ENCODE measurements at places on chromosomes 6 and 20.

- DNase-seq = peak; percentile 26
Measured at GRCh38 chr6:101000341-101000740, 119.2 kb upstream of the ASCC3 start.

DNA sequence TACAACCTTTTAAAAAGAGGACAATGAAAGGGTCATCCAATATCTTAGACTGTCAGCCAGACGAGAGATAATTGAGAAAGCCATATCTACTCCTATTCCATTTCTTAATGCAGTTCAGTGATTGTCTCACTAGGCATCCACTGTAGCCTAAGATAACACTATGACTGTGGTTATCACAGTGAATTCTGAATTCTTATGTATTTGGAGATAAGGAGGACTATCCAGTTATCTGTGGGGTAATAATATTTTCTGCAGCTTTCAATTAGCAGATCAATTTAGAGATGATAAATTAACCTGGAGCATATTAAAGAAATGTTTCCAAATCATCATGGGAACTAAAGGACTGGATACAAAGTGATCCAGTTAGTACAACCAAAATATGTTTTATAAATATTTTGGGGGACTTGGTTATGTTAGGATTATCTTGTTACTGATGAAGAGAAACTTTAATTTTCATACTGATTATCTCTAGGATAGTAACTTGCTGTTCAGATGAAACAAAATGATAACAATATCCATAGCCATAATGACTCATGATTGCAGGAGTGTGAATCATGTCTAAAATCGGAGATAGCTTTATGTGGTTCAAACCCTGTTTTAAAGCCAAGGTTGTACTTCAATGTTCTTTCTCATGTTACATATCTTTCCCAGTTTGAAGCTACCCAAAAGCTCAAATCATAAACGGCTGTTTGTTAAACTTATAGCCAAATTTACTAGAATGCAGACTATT is 1152.0 kb downstream of the HACE1 start:
- no peak for DNase-seq

- DNase-seq = no peak
Measured at GRCh38 chr6:38151580-38152500, 332.3 kb downstream of the ZFAND3 start.

GRCh38 chr6:51339728-51340127 is 521.1 kb downstream of the TFAP2B start:
- DNase-seq = no peak

- DNase-seq = no peak
Measured at GRCh38 chr6:168093634-168094033, 14.6 kb upstream of the FRMD1 start.

All from fibroblast of villous mesenchyme (primary cell).